ENCODE measurements at places on chromosomes 11 and 22. TPM values are rescaled to one million over a fixed set of nuclear protein-coding genes. Genes with fewer than 3 reads are reported as not detected.

GRCh38 chr11:1437500-1437899 is 47.8 kb downstream of the BRSK2 start:
- H3K4me1 ChIP-seq, result no peaks in the 10 kb centered on the region
- no peak for DNase-seq
- no peak overlapping the region for H3K27ac ChIP-seq
- H3K4me3 ChIP-seq, result no peak overlapping the region

The KDM4D gene
- total RNA-seq, result 1.2 TPM

The PRR33 gene
- total RNA-seq, result not detected

DNA sequence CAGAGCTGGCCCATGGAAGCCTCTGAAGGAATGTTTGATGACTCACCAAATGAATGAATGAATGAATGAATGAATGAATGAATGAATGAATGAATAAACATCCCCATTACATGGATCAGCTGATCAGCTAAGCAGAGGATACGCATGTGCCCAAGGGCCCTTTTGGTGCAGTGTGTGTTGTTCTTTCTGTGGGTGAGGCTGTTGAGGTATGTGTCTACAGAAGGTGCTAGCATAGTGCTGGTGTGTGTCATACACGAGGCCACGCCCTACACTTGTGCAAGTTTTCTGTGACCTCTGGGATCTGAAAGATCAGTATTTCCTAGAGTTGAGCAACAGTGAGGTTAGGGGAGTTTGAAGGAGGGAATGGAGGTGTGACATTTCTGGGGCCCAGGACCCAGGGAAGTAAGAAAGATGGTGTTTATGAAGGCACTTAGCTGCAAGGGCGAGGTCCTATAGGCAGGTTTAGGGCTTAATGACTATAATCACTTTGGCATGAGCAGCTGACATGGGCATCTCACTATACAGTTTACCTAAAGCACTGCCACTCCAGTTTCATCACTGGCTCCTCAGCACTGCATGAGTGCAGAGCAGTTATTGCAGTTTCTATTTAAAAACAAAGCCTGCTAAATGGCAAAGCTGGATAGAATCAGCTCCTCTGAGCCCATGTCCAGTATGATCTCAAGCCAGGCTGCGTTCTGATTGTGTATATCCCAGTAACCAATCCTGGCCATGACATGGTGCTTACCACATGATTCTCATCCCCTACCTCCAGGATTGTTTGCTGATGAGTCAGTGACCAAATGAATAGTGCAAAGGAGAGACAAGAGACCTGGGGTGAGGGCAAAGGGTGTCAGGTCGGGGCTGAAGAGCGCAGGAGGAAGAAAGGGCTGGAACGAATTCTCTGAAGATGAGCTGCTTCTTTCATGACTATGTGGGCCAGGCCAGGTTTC is 36.4 kb upstream of the E2F8 start:
- no peaks in the 10 kb centered on the region for H3K27me3 ChIP-seq

DNA sequence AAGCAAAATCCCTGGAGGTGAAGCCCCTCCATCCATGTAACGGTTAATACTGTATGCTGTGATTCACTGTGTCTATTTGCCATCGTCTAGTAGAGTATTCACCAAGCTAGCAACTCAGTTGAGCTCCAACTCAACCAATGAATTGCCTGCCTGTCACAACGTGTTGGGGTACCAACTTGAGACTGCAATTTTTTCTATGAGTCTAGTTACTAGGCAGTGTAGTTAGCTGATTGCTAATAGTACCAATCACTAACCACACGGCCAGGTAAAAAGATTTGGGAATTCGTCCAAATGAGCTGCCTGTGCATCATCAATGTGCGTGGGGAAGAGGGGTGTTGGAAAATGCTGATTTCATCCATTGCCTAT is 1.0 kb upstream of the BTG4 start:
- DNase-seq, result no peak
- H3K27me3 ChIP-seq, result peaks cover 18% of the 10 kb centered on the region
- no peak overlapping the region for H3K4me3 ChIP-seq
- no peaks in the 10 kb centered on the region for H3K36me3 ChIP-seq

GRCh38 chr22:46064966-46065666 is 85.2 kb upstream of the PPARA start:
- H3K4me1 ChIP-seq, result peaks cover under 1% of the 10 kb centered on the region
- peak; percentile 45 for DNase-seq

- no peaks in the 10 kb centered on the region for H3K36me3 ChIP-seq
- H3K27me3 ChIP-seq, result no peaks in the 10 kb centered on the region
- no peaks in the 10 kb centered on the region for H3K4me1 ChIP-seq
- H3K27ac ChIP-seq, result no peak overlapping the region
Measured at GRCh38 chr11:77506857-77507256, 33.0 kb upstream of the PAK1 start.

- H3K27me3 ChIP-seq, result no peaks in the 10 kb centered on the region
- no peak overlapping the region for H3K4me3 ChIP-seq
Measured at GRCh38 chr22:39935612-39936011, 24.6 kb upstream of the TMA7B start.

DNA sequence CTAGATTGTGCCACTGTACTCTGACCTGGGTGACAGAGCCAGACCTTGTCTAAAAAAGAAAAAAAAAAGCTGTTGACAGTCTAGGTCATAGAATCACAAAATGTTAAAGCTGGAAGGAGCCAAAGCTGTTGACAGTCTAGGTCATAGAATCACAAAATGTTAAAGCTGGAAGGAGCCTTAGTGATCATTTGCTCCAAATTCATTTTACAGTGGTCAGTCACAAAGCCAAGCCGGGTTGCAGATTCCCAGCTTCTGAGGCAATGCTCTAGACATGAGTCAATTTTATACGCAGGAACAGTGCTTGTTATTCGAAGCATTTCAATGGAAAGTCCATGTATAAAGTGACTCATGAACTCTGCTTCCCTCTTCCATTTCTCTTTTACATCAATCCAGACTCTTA is 47.4 kb downstream of the SYT13 start:
- no peak for DNase-seq
- no peaks in the 10 kb centered on the region for H3K4me1 ChIP-seq
- H3K27me3 ChIP-seq, result no peaks in the 10 kb centered on the region
- no peaks in the 10 kb centered on the region for H3K36me3 ChIP-seq
- H3K4me3 ChIP-seq, result no peak overlapping the region
- H3K27ac ChIP-seq, result no peak overlapping the region

GRCh38 chr11:115886422-115886733 is 382.2 kb upstream of the CADM1 start:
- no peaks in the 10 kb centered on the region for H3K36me3 ChIP-seq
- no peaks in the 10 kb centered on the region for H3K4me1 ChIP-seq
- H3K27ac ChIP-seq, result no peak overlapping the region
- DNase-seq, result no peak
- H3K4me3 ChIP-seq, result no peak overlapping the region
- no peaks in the 10 kb centered on the region for H3K27me3 ChIP-seq

The MFRP gene
- total RNA-seq, result not detected

All from breast epithelium (tissue), 4 donors.